Pulmonary artery endothelial cell (primary cell): ENCODE measurements at places on chromosomes 11 and 22. TPM values are rescaled to one million over a fixed set of nuclear protein-coding genes. Genes with fewer than 3 reads are reported as not detected.

- DNase-seq, result no peak
These were observed 28.9 kb downstream of the PLEKHA7 start for GRCh38 chr11:16985297-16985696.

GRCh38 chr11:14519597-14519916 lies 629 bp downstream of the PSMA1 start:
- DNase-seq, result no peak

DNA sequence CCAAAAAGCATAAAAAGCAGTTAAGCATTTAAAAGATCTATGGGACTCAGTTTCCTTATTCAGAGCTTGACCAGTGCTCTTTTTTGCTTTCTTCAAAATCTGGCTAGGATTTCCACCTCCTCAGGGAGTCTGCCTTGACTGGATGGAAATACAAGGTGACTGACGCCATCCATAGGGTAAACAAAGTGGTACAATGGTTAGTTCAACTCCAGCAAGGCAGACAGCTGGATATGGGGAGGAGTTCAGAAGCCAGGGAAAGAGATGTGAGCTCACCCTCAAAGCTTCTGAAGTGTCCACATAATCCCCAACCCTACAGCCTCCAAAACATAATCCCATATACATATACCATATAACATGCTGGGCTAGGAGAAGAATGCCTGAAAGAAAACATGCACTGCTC lies 52.0 kb downstream of the KIRREL3 start:
- no peak for DNase-seq

The CEP126 gene
- 0.81 and 1.3 TPM in 2 replicates for total RNA-seq
